ENCODE measurements at places on chromosomes 11 and 22.

GRCh38 chr22:27935897-27936296 lies 16.8 kb upstream of the PITPNB start:
- DNase-seq = no peak

DNA sequence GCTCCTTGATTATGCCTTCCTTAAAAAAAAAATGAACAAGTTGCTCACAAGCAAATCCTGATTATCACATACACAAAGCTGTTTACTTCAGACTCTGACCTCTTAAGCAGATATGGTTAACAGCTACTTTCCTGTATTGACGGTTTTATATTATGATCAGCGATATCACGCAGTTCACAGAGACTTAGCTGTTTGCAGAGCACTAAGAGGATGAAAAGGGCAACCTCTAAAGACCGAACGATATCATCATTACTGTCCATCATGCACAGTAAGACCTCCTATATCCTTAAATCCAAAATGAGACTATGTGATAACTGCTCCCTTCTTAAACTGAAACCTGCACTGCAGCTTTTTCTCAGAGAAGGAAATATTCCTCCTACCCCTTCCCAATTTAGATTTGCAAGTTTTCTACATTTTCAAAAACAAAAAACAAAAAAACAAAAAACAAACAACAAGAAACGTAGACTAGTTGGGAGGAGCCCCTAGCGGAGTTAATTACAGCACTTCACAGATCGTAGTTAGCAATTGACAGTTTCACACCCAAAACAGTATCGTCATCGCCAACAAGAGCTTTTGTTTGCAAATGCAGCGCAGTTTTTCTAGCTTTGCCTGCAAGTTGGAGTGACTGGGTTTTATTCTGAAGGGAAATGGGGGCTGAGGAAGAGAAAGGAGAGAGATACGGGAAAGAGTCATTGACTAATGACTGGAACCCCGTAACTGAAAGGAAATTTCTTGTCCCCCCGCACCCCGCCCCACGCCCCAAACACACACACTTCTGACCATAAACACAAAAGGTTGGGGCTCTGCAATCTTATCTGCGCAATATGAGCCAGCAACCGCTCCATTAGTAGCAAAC lies 1.2 kb downstream of the DDX6 start:
- no peak for DNase-seq

GRCh38 chr11:1074244-1075221 lies at the start of gene MUC2:
MUC2 (plus strand) TSS chr11:1074874.
- no peak for DNase-seq

DNA sequence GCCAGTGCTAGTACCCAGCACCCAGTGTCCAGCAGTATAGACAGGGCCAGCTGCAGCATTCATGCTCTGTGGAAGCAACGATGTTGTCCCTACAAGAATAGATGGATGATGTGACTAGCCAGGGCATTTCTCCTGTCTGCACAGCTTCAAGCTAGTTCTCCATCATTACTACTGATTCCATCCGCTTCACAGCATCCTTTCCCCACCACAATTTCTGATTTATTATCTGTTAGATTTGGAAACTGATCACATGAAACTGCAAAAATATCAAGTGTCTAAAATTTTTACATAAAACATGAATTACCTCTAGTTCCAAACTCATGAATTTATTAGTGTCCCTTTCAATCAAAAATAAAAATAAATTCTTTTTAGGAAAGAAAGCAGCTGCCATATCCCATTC lies 138.9 kb upstream of the POU2AF2 start:
- DNase-seq = no peak

- no peak for DNase-seq
Measured at GRCh38 chr22:25080855-25081254, 118.8 kb upstream of the CRYBB3 start.

GRCh38 chr22:42169055-42169469 lies 38.5 kb upstream of the CYP2D6 start:
- no peak for DNase-seq

DNA sequence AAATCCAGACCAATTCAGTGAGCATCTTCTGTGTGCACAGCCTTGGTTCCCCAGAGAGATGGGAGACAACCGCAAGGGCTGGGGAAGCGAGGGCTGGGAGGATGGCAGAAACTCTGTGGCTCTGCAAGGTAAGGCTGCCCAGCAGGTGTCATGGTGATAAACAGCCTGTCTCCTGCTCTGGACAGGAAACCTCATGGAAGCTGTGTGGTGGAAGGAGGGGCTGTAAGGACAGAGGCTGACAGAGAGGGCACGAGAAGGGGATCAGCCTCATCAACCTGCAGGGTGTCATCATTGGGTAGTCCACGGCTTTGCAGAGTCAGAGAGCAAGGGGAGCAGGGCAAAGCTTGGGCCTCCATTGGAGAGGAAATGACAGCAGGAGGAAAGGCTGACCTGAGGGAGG lies 138.4 kb upstream of the CADM1 start:
- DNase-seq = no peak

GRCh38 chr11:103773537-103773936 lies 262.9 kb upstream of the DDI1 start:
- DNase-seq = no peak

- DNase-seq = no peak
Measured at GRCh38 chr22:29482253-29482652, 2.2 kb downstream of the NEFH start.

DNA sequence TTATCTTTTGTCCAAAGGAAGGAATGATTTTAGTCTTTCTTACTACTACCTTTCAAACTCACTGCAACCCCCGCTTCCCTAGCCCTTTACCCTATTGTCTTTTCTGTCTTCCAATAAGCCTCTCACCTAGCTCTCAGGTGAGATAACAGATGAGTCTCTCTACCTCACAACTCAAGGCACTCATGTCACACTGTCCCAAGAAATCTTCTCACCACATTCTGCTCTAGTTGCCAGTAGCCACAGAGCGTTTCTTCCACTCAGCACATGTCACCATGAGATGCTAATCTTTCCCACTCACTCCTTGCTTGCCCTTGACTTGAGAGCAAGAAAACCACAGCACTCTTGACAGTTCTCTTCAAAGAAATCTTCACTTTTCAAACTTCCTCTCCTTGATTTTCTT lies 32.7 kb upstream of the TMEM41B start:
- DNase-seq = no peak

GRCh38 chr22:42299586-42300258 lies 29.3 kb upstream of the TCF20 start:
- DNase-seq = no peak

GRCh38 chr11:111573821-111574249 lies 28.4 kb upstream of the SIK2 start:
- DNase-seq = no peak

DNA sequence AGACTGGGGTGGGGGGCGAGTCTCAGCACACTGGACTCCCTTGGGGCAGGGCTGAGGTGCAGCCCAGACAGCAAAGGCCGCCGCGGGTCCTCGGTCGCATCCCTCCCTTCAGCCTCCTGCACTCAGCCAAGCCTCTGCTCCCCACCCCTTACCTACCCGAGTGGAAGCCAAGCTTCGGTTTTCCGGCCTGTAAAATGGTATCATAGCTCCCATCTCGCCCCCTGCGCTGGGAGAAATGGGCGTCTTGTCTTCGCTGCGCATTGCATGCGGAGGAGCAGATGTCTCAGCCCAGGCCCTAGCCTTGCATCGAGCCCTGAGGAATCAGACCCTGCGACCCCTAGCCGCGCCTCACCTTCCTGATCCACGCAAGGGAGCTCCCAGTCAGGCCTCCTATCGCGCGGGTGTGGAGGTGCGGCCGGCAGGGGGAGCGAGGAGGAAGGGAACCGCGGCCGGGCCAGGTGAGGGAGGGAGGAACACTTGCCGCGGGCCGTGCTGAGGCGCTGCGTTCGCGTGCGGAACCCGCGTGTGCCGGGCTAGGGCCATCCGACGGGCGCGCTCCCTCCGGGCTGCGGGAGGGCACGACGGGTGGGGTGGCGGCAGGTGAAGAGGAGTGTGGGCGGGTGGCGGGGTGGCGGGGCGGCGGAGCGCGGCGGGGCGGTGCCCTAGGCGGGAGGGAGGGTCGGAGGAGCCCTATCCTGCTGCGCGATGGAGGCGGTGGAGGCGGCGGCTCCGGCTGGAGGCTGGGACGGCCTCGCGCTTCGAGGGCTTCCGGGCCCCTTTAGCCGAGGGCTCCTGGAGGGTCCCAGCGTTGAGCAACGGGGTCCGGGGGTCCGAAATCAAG lies 4.1 kb upstream of the TBX1 start:
- DNase-seq = no peak

- DNase-seq = no peak
Measured at GRCh38 chr22:48346311-48346710, 1481.4 kb downstream of the BRD1 start.

DNA sequence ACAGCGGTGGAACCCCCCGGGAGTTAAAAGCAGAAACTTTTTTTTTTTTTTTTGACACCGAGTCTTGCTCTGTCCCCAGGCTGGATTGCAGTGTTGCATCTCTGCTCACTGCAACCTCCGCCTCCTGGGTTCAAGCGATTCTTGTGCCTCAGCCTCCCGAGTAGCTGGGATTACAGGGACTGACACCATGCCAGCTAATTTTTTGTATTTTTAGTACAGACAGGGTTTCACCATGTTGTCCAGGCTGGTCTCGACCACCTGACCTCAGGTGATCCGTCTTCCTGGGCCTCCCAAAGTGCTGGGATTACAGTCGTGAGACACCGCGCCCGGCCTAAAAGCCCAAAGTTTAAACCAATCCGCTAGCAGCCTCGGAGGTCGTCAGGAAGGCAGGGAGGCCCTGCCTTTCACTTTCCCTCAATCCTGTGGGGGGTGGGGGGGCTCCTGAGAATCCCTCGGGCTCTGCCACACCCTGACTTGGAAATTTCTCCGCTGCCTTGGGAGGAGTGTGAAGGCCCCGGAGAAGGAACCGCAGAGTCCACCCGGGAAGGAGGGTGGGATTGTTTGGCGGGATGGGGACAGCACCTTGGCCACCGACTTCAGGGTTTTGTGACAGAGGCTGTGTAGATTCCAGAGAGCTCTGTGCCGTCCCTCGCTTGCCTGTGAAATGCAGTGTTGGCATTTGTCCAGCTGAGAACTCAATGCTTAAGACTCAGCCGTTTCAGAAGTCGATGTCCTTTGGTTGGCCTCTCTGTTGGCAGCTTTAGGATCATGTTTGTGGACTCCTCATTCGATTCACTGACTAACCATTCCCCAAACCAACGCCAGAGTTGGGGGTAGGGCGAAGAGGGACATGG lies 1.0 kb downstream of the ARHGAP8 start:
- DNase-seq = no peak

DNA sequence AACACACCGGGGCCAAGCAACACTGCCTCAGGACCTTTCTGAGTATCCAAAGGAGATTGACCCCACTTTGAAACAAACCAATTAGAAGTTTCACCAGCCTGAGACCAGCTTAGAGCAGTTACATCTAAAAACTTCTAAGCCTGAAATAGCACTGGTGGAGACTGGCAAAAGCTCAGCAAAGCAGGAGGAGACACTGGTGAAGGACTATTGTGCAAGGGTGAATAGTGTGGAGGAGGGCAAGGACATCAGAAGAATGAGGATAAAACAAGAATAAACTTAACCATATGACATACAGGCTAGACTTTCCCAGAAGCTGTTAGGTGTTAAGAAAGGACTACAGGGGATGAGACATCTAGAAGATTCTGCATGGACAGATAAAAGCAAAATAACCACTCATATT lies 152.4 kb downstream of the FCHSD2 start:
- DNase-seq = no peak

- no peak for DNase-seq
Measured at GRCh38 chr11:28756977-28757376, 648.8 kb downstream of the METTL15 start.

GRCh38 chr22:19885841-19886592 lies 31.3 kb upstream of the GNB1L start:
- DNase-seq = no peak

DNA sequence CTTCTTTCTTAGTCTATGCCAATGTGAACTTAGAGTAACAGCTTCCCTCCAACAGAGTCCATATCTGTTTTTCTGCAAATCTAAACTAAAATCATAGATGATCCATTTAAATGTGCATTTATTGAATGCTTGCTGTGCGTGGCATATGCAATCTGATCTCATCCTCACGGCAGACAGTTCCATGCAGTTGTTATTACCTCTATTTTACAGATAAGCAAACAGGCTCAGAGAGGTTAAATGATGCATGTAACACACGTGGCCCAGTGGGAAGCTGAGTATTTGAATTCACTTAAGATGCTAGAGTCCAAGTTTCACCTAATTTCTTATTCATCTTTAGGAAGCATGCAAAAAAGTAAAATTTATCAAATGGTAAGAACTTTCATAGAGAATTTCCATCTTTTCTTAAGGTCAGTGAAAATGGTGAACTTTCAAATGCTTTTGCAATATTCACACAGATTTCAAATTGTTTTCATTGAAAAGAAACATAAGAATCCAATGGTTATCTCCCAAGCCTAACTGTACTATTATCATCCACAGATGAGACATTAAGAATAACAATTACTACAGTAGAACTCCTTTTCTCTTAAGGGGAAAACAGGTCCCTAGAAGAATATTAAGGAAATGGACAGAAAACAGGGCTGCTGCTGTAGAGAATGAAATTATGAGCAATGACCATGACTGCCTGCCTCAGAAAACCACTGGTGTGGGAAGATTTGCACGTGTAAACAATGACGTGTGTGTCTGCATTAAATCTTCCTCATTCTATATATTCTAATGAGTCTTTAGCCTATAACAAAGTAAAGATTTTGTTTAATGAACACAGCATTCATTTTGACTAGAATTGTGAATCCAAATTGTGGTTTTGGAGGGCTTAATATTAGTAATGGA lies 1171.3 kb downstream of the LRRC4C start:
- DNase-seq = no peak

DNA sequence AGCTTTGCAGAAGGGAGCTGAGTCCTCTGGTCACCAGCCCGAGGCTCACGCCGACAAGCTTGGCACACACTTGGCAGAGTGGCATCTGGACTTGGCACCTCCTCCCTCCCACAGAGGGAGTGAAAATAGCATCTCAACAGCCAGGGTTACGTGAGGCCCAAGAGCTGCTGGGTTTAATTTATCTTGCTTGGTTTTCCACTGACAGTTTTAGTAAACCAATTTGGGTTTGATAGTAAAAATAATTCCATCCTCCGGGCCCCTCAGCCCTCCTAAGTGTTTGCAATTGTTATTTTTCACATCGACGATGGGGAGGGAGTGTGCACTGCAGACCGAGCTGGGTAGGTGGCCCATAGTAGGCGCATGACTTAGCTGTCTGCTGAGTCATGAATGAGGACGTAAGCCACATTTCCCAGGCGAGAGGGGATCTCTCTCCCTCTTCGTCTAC lies 107.6 kb upstream of the ASPHD2 start:
- DNase-seq = peak; percentile 30

DNA sequence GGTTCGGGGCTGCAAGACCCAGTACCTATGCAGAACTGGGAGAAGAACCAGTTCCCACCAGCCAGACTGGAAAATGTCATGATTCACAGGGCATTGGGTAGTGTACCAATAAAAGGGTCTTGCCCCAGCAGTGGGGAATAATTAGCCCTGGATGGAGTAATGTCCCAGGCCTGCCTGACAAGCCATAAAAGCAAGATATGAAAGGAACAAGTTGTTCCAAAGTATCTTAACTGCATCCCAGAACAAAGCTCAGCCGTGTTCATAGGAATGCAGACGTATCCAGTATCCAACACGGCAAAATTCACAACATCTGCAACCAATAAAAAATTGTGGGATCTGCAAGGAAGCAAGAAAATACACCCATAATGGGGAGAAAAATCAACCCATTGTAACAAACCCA lies 47.9 kb downstream of the ASCL2 start:
- no peak for DNase-seq

- DNase-seq = no peak
Measured at GRCh38 chr22:32992821-32993220, 65.4 kb downstream of the SYN3 start.

GRCh38 chr11:108551651-108552462 lies 41.7 kb downstream of the EXPH5 start:
- DNase-seq = peak; percentile 25
